ENCODE measurements at places on chromosomes 2 and 18.

- no peak for DNase-seq
Observed at GRCh38 chr2:18651842-18652774, 62.7 kb upstream of the NT5C1B start.

- DNase-seq, result no peak
Observed at GRCh38 chr2:185137700-185138099, 539.4 kb downstream of the ZNF804A start.

DNA sequence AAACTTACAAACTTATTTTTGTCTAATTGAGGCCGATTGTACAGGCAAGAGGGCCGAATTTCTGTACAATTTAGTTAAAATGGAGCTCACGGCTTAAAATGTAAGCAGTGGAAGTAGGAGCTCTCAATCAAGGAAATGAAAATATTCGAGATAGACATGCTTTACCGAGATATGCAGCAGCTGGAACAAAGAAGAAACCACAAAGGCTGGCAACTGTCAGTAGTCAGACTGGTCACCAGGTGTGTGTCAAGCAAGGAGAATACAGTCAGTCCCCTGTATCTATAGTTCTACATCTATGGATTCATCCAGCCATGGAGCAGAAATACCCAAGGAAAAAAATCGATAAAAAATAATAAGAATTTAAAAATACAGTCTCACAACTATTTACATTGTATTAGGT lies 122.6 kb downstream of the WDSUB1 start:
- no peak for DNase-seq

GRCh38 chr18:45860492-45860891 lies 35.0 kb downstream of the SIGLEC15 start:
- no peak for DNase-seq

GRCh38 chr18:79068341-79068936 lies 755 bp upstream of the ATP9B start:
- DNase-seq, result no peak

- no peak for DNase-seq
Observed at GRCh38 chr2:10454505-10454904, 6.4 kb upstream of the ODC1 start.

GRCh38 chr2:143259368-143259958 lies 130.2 kb downstream of the ARHGAP15 start:
- DNase-seq, result peak; percentile 44

DNA sequence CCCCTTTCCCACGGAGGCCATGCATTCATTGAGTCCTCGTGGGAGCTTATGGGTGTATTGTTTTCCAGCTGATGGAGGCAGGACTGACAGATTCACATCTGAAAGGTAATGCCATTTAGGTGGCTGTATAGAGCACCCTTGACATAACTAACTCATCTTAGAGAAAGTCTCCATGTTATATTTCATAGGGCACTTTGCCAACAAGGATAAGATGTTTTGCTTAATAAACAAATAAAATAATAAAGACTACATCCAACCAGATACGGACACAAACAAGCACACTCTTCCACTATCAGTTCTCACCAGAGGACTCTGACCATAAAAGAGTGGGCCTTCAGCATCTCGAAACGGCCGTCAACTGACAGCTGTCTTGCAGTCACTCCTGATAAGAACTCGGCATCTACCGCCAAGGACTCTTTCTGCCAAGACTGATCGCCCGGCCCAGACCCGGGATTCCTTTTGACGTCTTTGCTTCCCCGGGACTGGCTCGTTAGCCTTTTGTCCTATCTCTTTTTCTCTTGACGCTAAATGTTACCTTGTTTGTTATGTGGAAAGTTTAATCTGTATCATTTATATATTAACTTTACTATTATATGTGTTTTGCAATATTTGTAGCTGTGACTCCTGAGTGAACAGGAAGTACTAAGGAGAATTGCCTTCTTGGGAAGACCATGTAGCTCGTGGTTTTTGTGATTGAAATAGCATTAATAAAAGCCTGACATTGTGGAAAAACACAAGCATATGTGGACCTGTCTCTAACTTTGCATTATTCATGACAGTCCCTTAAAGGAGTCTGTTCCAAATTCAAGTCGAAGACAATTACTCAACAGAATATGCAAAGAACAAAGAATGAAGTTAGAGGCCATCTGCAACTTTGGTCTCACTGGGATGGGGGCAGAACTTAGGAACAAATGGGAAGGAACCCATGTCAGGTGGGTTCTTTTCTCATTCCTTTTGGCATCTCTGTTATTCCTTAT lies 195.1 kb downstream of the LPIN1 start:
- DNase-seq, result no peak

DNA sequence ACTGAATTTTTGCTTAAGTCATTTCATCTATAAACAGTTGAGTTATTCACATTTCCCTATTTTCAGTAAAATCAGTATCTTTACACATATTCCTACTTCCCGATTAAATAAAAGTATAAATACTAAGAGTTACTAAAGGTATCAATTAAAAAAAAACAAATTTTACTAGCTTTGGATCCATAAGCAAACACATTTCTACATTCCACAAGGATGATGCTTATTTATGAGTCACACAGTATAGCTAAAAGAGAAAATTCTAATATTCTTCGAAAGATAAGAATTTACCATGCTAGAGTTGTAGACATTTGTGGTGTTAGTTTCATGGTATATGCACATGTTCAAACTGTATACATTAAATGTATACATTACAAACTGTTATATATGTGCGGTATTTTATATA lies 23.7 kb downstream of the PGAP1 start:
- DNase-seq, result no peak

DNA sequence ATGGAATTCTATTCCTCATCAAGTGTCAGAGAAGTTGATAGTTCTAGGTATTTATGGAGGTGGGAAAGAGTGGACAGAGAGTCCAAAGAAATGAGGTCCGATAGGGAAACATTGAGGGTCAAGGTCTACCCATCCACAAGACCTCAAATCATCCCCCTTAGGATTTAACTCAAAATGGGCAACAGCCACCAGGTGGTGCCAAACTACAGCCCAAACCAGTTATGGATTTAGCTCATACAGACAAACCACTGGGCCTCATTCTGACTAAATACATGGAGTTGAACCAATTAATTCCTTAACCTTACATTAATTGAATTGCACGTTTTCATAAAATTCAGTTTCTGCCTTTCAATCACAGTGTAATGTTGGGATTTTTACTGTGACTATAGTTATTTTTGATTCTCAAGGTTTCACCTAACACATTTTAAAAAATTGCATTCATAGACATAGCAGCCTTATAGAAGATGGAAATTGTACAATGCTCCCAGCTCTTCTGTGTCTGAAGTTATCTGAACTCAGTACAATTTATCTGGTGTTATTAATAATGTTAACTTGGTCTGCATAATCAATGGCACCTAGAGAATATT lies 98.2 kb upstream of the HNMT start:
- DNase-seq, result peak; percentile 23

GRCh38 chr2:234330902-234331301 lies 166.0 kb downstream of the ARL4C start:
- DNase-seq, result no peak

Data from inflammatory macrophage treated with lipopolysaccharide for 1 hour (primary cell).